Left renal pelvis (tissue), 4 donors: ENCODE measurements at places on chromosomes 3 and 15. TPM values are rescaled to one million over a fixed set of nuclear protein-coding genes. Genes with fewer than 3 reads are reported as not detected.

The SHC4 gene
- polyA plus RNA-seq = 2.9 TPM

The PLS1 gene
- polyA plus RNA-seq = 31.9 TPM

The GAP43 gene
- 28.6 TPM for polyA plus RNA-seq

The DAG1 gene
- 105 TPM for polyA plus RNA-seq

The PLSCR5 gene
- polyA plus RNA-seq = not detected

The NAALADL2 gene
- 17.9 TPM for polyA plus RNA-seq

The MST1R gene
- polyA plus RNA-seq = 2.6 TPM

The ST8SIA2 gene
- polyA plus RNA-seq = 6.9 TPM

The ZDHHC23 gene
- polyA plus RNA-seq = 13.1 TPM

The TXNRD3 gene
- polyA plus RNA-seq = 19.8 TPM

The TNFSF10 gene
- polyA plus RNA-seq = 8.4 TPM

The GPR27 gene
- 8.8 TPM for polyA plus RNA-seq

The PLOD2 gene
- polyA plus RNA-seq = 191 TPM

The TPRG1 gene
- polyA plus RNA-seq = 0.93 TPM

The GPR171 gene
- 0.24 TPM for polyA plus RNA-seq

The ADPGK gene
- polyA plus RNA-seq = 62.2 TPM

The CRABP1 gene
- 58.9 TPM for polyA plus RNA-seq

The CAND2 gene
- polyA plus RNA-seq = 7.9 TPM

The MBNL1 gene
- polyA plus RNA-seq = 62.7 TPM

The DYNC1LI1 gene
- 39.3 TPM for polyA plus RNA-seq

The GP5 gene
- 0.40 TPM for polyA plus RNA-seq

The GPR149 gene
- polyA plus RNA-seq = not detected

The PLA2G4B gene
- polyA plus RNA-seq = 11.9 TPM

The NEO1 gene
- polyA plus RNA-seq = 122 TPM

The ZNF717 gene
- polyA plus RNA-seq = 20.8 TPM

The TCF12 gene
- polyA plus RNA-seq = 152 TPM

The CEP19 gene
- polyA plus RNA-seq = 4.8 TPM
